Lower lobe of right lung (tissue), 2 donors: ENCODE measurements at places on chromosomes 5 and 9. TPM values are rescaled to one million over a fixed set of nuclear protein-coding genes. Genes with fewer than 3 reads are reported as not detected.

FREM1 gene
- total RNA-seq: 4.3 TPM

HMMR gene
- 1.9 TPM for total RNA-seq

GRIA1 gene
- 10.3 TPM for total RNA-seq

ANKRD55 gene
- total RNA-seq: 0.41 TPM

NR5A1 gene
- not detected for total RNA-seq

FBP2 gene
- not detected for total RNA-seq

DNA sequence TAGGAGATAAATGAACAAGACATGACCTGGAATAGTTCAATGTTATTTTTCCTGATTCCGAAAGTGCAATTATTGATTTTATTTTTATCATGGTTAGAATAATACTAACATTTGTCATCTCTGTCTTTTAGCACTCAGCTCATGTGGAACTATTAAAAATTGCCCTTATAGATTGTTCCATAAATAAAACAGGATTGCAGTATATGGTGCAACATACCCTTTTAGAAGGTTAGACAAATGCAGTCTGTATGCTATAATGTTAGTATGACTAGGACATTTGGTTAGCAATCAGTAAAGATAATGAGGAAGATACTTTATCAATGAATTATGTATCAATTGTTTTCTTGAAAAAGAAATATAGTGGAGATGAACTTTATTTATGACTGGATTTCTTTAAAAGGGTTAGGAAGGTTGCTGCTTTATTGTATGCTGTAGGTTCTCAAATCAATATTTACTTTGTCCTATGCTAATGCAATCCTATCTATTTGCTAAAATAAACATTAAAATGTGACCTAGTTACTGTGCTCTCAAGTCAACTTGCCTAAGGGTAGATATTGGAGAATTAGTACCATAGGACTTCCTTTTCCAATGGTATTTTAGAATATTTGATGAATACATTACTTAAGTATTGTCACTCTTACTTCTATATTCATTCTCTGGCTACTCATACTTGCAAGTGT is 348.9 kb upstream of the ISL1 start:
- no peak overlapping the region for H3K27ac ChIP-seq
- H3K4me1 ChIP-seq: no peaks in the 10 kb centered on the region
- no peak for DNase-seq
- no peak overlapping the region for H3K4me3 ChIP-seq
- no peaks in the 10 kb centered on the region for H3K27me3 ChIP-seq

DNA sequence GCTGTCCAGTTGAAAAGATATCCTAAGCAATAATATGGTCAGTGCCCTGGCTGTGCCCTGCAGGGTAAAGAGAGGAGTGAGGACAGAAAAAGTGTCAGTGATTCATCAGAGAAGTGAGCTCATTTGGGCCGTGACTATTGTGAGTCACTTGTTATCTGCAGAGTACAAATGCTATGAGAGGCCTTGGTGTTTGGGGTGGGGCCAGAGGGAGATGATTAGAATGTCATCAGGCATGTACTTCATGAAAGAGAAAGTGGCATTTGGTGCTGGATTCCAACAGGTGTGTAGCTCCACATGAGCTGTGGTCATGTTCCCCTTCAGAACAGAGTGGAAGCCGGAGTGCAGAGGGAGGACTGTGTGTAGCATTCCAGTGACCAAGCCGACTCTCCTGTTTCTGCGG is 174.1 kb downstream of the KDM4C start:
- H3K27ac ChIP-seq: no peak overlapping the region
- H3K36me3 ChIP-seq: no peaks in the 10 kb centered on the region
- no peak for DNase-seq
- H3K4me3 ChIP-seq: no peak overlapping the region
- H3K27me3 ChIP-seq: no peaks in the 10 kb centered on the region

DNA sequence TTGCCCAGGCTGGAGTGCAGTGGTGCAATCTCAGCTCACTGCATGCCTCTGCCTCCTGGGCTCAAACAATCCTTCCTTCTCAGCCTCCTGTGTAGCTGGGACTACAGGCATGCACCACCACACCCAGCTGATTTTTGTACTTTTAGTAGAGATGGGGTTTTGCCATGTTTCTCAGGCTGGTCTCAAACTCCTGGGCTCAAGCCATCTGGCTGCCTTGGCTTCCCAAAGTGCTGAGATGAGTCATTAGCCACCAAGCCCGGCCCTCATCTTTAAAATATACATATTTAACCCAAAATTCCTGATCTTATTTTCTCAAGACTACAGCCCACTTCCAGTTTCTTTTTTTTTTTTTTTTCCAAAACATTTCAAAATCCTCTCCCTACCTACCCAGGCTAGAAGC is 31.7 kb upstream of the MINAR2 start:
- no peaks in the 10 kb centered on the region for H3K36me3 ChIP-seq
- no peaks in the 10 kb centered on the region for H3K27me3 ChIP-seq
- no peak overlapping the region for H3K4me3 ChIP-seq
- no peak overlapping the region for H3K27ac ChIP-seq
- no peaks in the 10 kb centered on the region for H3K4me1 ChIP-seq

DNA sequence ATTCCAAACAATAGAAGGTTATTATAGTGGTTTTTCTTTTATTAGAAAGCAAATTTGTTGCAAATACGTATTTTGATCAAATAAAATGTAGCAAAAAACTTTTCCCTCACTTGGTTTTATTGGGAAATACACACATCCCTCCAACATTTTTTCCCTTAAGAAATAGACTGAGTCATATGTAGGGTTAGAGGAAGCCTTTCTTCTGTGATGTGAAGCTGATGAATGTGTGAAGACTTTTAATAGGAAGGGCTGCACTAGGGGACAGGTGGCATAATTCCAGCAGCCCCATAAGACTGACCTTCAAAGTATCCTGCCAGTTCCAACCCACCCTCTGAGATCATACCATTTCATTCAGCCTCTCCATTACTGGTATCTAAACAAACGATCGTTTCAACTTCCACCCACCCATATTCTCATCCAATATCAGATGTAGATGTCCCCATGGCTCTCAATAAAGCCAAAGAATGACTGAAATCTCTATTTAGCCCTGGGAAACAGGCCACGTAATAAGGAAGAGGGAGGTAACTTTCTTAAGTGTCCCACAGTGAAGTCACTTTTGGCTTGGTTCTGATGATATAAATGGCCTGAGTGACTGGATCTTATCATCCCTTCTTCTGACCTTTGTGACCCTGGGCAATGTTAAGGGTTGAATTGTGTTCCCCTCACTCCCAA is 64.7 kb upstream of the LPAR1 start:
- H3K4me3 ChIP-seq: no peak overlapping the region
- no peaks in the 10 kb centered on the region for H3K36me3 ChIP-seq
- H3K27ac ChIP-seq: no peak overlapping the region
- no peaks in the 10 kb centered on the region for H3K27me3 ChIP-seq
- H3K4me1 ChIP-seq: no peaks in the 10 kb centered on the region

- no peak overlapping the region for H3K4me3 ChIP-seq
- no peak overlapping the region for H3K27ac ChIP-seq
- no peak for DNase-seq
- no peaks in the 10 kb centered on the region for H3K27me3 ChIP-seq
- H3K36me3 ChIP-seq: no peaks in the 10 kb centered on the region
Measured at GRCh38 chr5:33761139-33761538, 130.7 kb downstream of the ADAMTS12 start.

DNA sequence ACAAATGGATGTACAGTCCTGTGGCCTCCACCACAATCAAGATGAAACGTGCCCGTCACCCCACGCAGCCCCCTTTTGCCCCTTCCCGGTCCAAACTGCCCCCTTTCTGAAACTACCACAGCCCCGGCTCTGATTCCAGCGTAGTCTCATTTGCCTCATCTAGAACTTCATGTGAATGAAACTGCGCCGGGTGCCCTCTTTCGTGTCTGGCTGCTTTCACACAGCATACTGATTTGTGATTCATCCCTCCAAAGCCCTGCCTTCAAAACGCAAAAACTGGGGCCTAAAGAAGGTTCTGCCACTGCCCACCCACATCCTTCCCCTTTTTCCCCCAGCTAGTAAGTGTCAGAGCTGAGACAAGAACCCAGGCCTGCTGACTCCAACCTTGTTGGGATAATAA is 31.5 kb upstream of the NCS1 start:
- H3K36me3 ChIP-seq: peaks cover 1% of the 10 kb centered on the region
- peaks cover 27% of the 10 kb centered on the region for H3K4me1 ChIP-seq
- no peak overlapping the region for H3K27ac ChIP-seq
- no peak overlapping the region for H3K4me3 ChIP-seq
- H3K27me3 ChIP-seq: peaks cover 16% of the 10 kb centered on the region
